Stimulated activated memory B cell treated with anti-CD40 and anti-IgM and Interleukin-4, amounts not matched to agents 10 μg/mL and 1 μg/mL and 100 μg/mL, for 72 hours (primary cell): ENCODE measurements at places on chromosomes 3 and 15.

DNA sequence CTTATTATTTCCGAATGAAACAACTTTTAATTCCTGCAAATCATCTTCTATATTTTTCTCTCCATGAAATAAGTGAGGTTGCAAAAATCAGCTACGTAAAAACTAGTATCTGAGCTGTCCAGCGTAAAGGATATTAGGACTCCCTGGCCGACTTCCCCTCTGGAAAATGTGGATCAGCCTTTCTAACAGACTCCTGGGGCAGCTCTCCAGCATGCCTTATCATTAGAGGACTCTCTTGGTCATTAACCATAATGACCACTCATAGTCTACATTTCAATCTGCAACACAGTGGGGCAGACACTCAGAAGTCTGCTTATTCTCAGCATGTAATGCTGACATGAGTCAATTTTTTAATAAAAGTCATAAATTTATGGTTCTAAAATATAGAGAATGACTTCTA is 130.1 kb downstream of the MAGI1 start:
- no peak for ATAC-seq

DNA sequence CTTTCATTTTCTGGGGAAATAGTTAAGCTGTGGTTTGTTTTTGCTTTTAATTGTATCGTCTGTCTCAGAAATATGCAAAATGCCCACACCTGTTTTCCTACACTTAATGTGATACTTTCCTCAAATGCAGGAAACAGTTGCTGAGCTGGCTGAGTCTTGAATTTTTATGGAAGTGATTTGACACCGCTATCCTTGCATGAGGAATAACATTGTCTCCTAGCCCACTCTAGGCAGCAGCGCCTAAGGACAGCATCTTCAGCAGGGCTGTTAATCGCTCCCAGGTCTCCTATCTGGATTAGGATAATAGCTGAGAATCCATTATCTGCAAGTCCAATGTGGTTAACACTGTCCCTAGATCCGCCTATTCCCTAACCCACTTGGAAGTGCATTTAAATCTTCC is 132.6 kb upstream of the NR2E3 start:
- ATAC-seq, result no peak

DNA sequence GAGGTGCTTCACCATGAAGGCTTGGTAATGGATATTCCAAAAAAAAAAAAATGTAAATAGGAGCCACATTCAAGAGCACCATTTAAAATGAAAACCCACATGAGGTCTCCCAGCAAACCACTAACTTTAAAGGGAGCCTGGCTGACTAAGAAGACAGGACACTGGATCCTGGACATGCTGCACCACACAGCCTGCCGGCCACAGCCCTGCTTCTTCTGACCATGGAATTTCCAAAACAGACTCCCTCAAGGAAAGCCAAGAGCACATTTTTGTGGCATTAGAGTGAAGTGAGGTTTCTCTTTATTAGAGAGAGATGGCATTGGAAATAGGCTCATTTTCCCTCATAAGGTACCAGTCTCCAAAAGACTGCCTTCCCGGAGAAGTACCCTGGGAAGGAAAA is 113.9 kb downstream of the RORA start:
- ATAC-seq, result no peak

GRCh38 chr3:34005886-34006285 is 207.5 kb downstream of the PDCD6IP start:
- no peak for ATAC-seq

GRCh38 chr3:94082391-94082937 is 19.6 kb downstream of the NSUN3 start:
- ATAC-seq, result no peak

DNA sequence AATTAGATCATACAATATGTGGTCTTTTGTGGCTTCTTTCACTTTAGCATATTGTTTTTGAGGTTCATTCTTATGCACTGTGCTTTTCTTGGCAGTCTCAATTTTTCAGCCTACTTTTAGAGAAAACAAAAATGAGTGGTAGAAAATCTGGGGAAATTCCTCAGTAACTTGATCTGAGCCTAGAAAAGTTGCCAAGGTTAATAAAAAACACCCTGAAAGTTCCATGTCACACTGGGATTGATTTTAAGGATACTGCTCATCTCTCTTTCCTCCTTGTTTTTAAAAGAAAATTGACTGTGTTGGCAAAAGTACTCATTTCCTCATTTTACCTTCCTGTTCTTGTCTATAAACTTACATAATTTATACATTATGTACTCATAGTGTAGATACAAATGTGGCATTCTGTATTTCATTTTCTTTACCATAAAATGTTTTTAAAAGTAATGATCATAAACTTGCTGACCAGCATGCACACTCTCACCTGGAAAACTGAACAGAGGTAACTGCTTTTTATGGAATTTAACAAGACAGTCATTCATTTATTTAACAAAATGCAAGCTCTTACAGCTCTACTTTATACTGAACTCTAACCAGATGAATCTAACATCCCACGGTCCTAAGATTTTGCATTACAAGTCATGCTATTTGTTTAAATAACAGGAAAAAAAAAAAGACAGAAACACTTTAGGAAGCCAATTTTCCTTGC is 28.6 kb upstream of the SH3BP5 start:
- ATAC-seq, result no peak
